Gastrocnemius medialis (tissue), 4 donors: ENCODE measurements at places on chromosomes 6 and 20. TPM values are rescaled to one million over a fixed set of nuclear protein-coding genes. Genes with fewer than 3 reads are reported as not detected.

- no peak for DNase-seq
These were observed 41.2 kb downstream of the TMEM14A start for GRCh38 chr6:52712136-52712535.

GRCh38 chr20:50516180-50516934 lies 6.2 kb downstream of the PTPN1 start:
- DNase-seq, result no peak

GRCh38 chr6:34679552-34680253 lies 16.9 kb downstream of the ILRUN start:
- no peak for DNase-seq

- DNase-seq, result no peak
These were observed 85.3 kb downstream of the CD164 start for GRCh38 chr6:109296971-109297372.

MYL9 gene
- 24.4 TPM for total RNA-seq

EPHA7 gene
- 0.07 TPM for total RNA-seq

- DNase-seq, result no peak
These were observed 27.9 kb downstream of the TCF15 start for GRCh38 chr20:582204-582603.

GRCh38 chr6:20198775-20199174 lies 13.5 kb downstream of the MBOAT1 start:
- no peak for DNase-seq

DNA sequence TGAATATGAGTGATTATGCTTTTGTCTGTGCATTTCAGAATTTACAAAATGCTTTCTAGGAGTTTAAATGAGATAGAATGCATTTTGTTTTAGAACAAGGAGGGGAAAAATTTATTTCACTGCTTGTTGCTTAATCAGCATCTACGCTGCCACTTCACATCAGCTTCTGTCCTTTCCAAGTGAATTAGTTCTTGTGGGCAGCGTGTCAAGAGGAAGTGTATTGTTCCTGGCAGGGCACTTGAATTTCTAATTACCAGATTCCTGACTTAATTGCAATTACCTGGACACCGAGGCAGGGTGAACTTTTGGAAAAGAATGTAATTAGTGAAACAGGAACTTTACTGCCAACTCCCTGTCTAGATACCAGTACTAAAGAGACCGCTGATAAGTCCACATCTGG lies 263.5 kb downstream of the TMEM242 start:
- DNase-seq, result no peak

MOCS3 gene
- 5.7 TPM for total RNA-seq

DNA sequence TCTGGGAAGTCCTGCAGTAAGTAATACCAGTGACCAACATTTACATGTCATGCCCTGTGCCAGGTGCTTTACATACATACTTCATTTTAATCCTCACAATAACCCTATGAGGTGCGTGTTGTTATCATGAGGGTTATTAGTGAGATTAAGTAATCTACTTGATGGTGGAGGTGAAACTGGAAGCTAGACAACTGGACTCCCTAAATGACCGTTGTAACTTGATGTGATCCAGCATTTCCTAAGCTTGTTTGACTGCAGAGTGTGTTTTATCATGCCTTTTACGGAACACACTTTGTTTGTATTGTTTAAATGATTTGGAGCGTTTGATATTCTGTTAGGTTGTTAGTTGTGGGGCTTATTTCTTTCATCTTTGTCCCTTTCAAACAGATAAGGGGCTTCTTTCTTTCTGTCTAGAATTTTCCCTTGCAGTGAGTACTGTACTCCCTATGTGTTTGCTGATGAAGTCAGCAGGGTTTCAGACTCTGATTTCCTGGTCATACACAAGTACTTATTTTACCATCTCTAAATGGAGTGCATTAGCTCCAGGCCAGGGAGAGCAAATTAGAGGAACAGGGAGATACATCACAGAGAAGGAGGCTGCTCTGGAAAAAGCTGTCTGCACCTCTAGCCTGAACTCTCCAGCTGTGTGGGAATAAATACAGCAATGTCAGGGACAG lies 29.7 kb downstream of the CHMP4B start:
- no peak for DNase-seq
